Chondrocyte (in vitro differentiated cells): ENCODE measurements at places on chromosomes 1 and 21. TPM values are rescaled to one million over a fixed set of nuclear protein-coding genes. Genes with fewer than 3 reads are reported as not detected.

The IL22RA1 gene
- total RNA-seq = not detected in 3 replicates

GRCh38 chr21:42495765-42496119, 282 bp downstream of the RSPH1 start:
- DNase-seq = no peak

DNA sequence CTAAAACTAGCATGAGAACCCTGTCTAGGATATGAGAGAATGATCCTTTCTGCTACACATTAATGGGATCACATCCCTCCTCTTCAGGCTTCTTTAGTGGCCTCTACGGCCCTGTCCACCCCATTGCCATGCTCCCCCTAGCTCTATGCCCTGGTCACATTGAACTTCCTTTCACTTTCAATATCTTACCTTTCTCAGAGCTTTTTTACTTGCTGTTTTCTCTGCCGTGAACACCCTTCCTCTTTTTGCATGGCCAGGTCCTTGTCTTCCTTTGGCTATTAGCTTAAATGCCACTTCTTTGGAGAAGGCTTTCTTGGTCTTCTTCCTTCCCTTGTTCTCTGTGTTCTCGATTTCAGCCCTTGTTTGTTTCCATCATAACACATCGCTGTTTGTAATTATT, 97.4 kb downstream of the GIPC2 start:
- no peak for DNase-seq

- DNase-seq = no peak
Measured at GRCh38 chr1:7108251-7108650, 323.0 kb downstream of the CAMTA1 start.

The FLG2 gene
- total RNA-seq = not detected in 3 replicates

DNA sequence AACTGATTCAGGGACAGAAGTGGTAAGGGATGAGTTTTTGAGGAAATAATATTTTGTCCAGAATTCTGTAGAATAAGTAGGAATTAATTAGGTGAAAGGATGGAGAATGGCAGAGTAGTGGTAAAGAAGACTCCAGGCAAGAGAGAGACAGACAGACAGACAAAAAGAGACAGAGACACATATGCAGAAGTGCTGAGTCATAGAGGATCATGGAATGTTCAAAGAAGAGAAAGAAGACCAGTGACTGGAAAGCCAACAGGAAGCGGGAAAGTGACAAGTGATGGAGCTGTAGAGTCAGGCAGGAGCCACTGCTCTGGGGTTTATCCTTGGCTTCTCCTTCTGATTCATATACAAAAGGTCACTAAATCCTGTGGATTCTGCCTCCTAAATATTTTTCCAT, 85.9 kb downstream of the UROD start:
- DNase-seq = no peak

DNA sequence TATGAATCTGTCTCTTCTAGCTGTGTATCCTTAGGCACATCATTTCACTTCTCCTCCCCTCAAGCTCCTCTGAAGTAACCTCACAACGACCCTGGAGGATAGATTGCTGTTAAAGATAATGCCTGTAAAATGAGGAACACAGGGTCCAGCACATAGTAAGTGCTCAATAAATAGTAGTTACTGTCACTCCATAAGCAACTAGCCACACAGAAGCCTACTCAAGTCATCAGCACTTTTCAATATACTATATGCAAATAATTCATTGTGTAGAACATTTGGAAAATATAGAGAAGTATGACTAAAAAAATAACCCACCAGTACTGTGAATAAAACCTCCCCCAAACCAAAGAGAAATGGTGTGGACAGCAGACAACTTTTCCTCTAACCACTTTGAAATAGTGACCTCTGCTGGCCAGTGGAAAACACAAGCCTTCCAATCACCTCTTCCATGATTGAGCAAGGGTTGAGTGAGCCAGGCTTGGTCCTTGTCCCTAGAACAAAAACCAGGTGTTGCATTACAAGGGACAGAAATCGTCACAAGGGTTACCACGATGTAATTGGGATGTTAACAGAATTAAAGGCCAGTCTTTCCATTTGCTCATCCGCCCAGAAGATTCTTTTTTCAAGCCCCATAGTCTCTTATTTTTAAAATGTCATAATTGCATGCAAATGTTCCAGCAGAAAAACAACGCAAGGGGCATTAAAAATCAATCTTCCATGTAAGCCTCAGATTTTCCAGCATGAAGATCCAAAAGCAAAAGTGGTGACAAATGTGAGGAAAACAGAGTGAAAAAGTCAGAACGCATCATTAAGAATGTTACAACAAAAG, 15.7 kb upstream of the GLIS1 start:
- DNase-seq = no peak
